GM23338 (cell line): ENCODE measurements at places on chromosomes 7 and 10.

DNA sequence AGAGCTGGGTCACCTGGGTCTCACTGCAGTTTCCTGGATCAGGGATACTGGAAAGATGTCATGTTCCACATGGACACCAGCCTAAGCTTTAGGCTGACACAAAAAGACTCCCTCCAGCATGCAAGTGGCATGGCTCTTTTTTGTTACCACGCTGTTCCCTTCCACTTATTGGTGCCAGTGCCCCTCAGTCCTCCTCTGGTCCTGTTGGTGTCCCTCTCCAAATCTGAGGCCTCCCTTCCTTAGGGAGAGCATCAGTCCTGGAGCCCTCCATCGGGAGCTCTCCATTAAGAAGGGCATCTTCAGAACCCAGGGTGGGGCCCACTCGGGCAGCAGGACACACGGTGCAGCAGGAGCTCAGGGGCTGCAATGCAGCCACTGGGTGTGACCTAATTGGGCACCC lies 76.1 kb upstream of the LRRC18 start:
- H3K36me3 ChIP-seq = no peaks in the 10 kb centered on the region
- no peak for DNase-seq
- no peaks in the 10 kb centered on the region for H3K27me3 ChIP-seq
- no peak overlapping the region for H3K27ac ChIP-seq

- H3K27ac ChIP-seq = no peak overlapping the region
- H3K4me1 ChIP-seq = no peaks in the 10 kb centered on the region
- no peak for DNase-seq
- no peak overlapping the region for H3K4me3 ChIP-seq
- no peaks in the 10 kb centered on the region for H3K27me3 ChIP-seq
These were observed 757.1 kb downstream of the INHBA start for GRCh38 chr7:40945788-40946187.

DNA sequence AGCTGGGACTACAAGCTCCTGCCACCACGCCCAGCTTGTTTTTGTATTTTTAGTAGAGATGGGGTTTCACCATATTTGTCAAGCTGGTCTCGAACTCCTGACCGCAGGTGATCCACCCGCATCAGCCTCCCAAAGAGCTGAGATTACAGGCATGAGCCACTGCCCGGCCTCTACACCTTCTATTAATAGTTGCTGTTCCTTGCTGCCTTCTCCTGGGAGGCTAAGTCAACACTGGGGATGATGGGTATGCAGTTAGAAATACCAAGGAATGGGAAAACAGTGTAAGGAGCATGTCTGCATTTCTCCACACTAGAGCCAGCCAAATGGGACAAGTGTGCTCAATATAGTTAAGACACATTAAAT lies 97.3 kb upstream of the PDLIM1 start:
- no peaks in the 10 kb centered on the region for H3K27me3 ChIP-seq
- no peak overlapping the region for H3K27ac ChIP-seq
- no peak overlapping the region for H3K4me3 ChIP-seq

- H3K4me1 ChIP-seq = no peaks in the 10 kb centered on the region
- H3K27me3 ChIP-seq = no peaks in the 10 kb centered on the region
- no peaks in the 10 kb centered on the region for H3K36me3 ChIP-seq
- H3K4me3 ChIP-seq = no peak overlapping the region
These were observed 8.8 kb downstream of the DDC start for GRCh38 chr7:50556247-50556991.

DNA sequence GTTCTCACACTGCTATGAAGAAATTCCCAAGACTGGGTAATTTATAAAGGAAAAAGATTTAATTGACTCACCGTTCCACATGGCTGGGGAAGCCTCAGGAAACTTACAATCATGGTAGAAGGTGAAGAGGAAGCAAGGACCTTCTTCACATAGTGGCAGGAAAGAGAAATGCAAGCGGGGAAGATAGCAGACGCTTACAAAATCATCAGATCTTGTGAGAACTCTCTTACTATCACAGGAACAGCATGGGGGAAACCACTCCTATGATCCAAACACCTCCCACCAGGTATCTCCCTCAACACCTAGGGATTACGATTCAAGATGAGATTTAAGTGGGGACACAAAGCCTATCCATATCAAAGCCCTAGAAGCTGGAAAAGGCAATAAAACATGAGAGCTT lies 130.8 kb downstream of the MDFIC start:
- no peaks in the 10 kb centered on the region for H3K27me3 ChIP-seq
- no peak overlapping the region for H3K27ac ChIP-seq
- no peaks in the 10 kb centered on the region for H3K4me1 ChIP-seq

GRCh38 chr7:22445140-22445743 lies 54.7 kb downstream of the STEAP1B start:
- no peaks in the 10 kb centered on the region; the same call in 1 of the 2 replicates for H3K4me1 ChIP-seq
- no peaks in the 10 kb centered on the region for H3K27me3 ChIP-seq
- H3K36me3 ChIP-seq = no peaks in the 10 kb centered on the region
- H3K4me3 ChIP-seq = no peak overlapping the region
- DNase-seq = peak; percentile 36
- H3K27ac ChIP-seq = peak overlapping the region; percentile 39; the same call in 1 of the 2 replicates

DNA sequence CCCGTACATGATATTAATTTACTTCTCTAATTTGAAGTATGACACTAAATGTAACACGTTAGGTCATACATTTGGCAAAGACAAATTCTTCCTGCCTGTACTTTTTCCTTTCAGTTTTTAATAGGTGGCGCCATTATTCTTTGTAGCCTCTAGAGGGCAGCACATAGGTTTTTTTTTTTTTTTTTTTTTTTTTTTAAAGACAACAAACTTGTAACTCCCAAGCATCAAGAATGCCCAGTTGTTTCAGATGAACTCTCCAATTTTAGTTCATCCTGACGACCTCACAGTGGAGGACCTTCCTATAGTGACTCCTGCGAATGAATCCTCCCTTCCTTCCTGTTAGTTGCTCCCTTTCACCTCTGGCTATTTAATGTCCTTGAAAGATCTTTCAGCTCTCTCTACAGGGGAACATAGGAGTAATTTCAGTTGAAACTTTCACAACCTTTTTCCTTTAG lies 139.3 kb upstream of the HDAC9 start:
- H3K27me3 ChIP-seq = no peaks in the 10 kb centered on the region
- H3K27ac ChIP-seq = no peak overlapping the region
- no peaks in the 10 kb centered on the region for H3K36me3 ChIP-seq
- no peak overlapping the region for H3K4me3 ChIP-seq

GRCh38 chr10:70555371-70555770 lies 47.2 kb downstream of the PRF1 start:
- DNase-seq = no peak
- no peak overlapping the region for H3K4me3 ChIP-seq
- no peaks in the 10 kb centered on the region for H3K36me3 ChIP-seq

DNA sequence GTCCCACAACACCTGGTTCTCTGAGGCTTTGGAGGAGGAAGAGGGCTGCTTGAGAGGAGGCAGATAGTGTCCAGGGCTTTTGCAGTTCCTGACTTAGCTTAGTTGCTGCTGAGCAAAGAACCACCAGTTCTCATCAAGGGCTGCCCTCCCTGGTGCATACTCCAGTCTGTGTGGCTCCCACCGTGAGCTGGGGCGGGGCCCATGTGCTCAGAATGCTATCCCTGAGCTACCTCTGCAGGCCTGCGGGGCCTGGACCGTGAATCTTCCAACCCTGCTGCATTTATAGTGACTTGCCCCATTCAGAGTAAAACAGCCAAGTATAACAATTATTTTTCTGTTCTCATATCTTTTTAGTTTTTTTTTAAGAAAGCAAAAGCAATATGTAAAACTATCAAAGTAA lies 49.2 kb downstream of the TACR2 start:
- no peaks in the 10 kb centered on the region for H3K27me3 ChIP-seq
- H3K27ac ChIP-seq = peak overlapping the region; percentile 66; the same call in 1 of the 2 replicates
- no peak overlapping the region for H3K4me3 ChIP-seq

DNA sequence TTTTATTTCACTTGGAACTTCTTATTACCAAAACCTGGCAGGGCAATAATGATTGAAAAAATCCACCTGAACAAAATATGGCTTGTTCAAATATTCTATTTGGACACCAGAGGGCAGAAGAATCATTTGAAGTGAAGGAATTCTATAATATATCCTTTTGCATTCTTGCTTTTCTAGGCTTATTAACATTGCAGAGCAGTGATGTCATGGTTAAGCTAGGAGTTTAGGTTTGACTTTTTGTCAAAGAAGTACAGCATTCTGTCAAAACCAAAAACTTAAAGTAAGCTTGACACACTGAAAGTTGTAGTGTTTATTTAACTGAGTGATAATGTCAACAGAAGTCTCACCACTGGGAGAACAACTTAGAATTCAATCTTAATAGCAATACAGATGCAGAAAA lies 156.0 kb downstream of the SEMA3D start:
- H3K4me1 ChIP-seq = no peaks in the 10 kb centered on the region
- H3K27me3 ChIP-seq = no peaks in the 10 kb centered on the region
- DNase-seq = peak; percentile 56

- H3K27ac ChIP-seq = no peak overlapping the region
- DNase-seq = no peak
- H3K27me3 ChIP-seq = no peaks in the 10 kb centered on the region
- H3K4me1 ChIP-seq = peaks cover 71% of the 10 kb centered on the region
- H3K4me3 ChIP-seq = no peak overlapping the region
- no peaks in the 10 kb centered on the region for H3K36me3 ChIP-seq
These were observed 162.1 kb downstream of the SND1 start for GRCh38 chr7:127813991-127814541.

DNA sequence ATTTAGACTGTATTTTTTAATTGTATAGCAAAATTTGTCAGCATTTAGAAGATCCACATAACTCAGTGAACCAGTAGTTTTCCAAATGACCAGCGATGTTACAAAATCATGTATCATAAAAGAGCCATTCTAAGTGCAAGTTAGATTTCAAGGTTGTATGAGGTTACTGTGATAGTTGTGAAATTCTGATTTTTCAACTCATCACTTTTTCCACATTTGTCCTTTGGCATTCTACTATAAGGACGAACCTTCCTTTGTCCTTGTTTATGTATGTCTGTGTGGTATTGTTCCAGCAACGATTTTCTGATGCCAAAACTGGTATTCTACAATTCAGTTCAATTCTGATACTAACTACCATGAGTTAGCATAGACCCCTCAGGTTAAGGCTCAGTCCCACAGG lies 64.2 kb downstream of the TAX1BP1 start:
- H3K4me3 ChIP-seq = no peak overlapping the region
- no peaks in the 10 kb centered on the region for H3K27me3 ChIP-seq
- no peak for DNase-seq
- H3K4me1 ChIP-seq = peaks cover 18% of the 10 kb centered on the region
- no peak overlapping the region for H3K27ac ChIP-seq

DNA sequence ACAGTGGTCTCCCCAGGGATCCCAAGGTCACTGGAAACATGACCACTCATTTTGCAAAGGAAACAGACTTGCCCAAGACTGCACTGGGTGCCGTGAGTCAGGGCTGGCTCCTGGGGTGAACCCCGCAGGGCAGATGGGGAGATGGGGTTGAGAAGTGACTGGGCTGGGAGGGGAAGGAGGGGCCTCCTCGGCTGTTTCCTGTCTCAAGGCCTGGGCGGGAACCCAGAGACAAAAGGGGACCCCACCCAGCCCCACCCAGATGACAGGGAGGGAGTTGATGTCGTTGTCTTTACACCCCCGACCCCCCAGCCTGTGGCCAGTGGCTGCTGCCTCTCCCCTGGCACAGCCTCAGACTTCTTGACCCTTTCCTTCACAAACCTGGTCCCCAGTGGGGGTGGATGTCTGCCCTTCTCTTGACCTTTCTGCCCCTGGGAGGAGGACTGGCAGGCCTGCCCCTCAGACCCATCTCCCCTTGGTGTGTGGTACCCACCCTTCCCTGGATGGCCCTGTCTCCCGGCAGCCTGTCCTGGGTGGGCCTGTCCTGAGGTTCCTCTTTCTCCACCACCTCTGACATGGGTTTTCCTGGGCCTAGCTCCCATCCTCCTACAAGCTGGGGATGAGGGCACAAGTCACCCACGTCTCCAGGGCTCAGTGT lies 1.4 kb downstream of the MYO1G start:
- 0 out of 2 replicates have a peak, but pooled peaks cover 6% of the 10 kb centered on the region for H3K36me3 ChIP-seq
- H3K27me3 ChIP-seq = no peaks in the 10 kb centered on the region
- no peak overlapping the region for H3K4me3 ChIP-seq
- no peak for DNase-seq
- H3K4me1 ChIP-seq = no peaks in the 10 kb centered on the region
- no peak overlapping the region for H3K27ac ChIP-seq
